ENCODE measurements at places on chromosomes 4 and X. TPM values are rescaled to one million over a fixed set of nuclear protein-coding genes. Genes with fewer than 3 reads are reported as not detected.

DNA sequence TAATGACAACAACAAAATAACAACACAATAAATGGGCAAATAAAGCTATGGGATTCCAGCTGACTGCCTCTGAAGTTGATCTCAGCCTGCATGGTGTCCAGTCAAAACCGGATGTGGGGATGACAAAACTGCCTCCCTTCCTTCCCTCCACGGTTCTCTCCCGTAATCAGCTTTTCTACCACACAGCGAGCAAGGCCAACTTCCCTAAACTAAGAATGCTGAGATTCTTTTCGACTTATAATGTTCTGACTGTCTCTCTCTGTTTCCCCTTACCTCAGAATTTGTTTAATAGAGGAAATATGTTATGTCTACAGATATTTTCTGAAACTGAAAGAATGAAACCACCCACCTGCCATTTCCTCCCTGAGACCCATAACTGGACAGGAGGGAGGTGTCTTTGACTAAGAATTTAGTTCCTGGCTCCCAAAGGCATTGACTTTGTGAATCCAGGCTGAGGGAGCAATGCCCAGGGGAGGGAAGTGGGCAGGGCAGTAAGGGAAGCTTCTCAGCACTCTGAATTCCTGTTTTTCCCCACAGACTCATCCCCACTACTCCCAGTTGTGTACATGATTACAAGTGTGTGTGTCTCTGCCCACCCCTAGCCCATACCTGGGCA is 1.0 kb upstream of the TLR1 start:
- peak; percentile 39 for DNase-seq
- H3K27me3 ChIP-seq = no peaks in the 10 kb centered on the region
- H3K36me3 ChIP-seq = peaks cover 29% of the 10 kb centered on the region
- peak overlapping the region; percentile 80 for H3K4me3 ChIP-seq
- peaks cover 37% of the 10 kb centered on the region for H3K4me1 ChIP-seq

DNA sequence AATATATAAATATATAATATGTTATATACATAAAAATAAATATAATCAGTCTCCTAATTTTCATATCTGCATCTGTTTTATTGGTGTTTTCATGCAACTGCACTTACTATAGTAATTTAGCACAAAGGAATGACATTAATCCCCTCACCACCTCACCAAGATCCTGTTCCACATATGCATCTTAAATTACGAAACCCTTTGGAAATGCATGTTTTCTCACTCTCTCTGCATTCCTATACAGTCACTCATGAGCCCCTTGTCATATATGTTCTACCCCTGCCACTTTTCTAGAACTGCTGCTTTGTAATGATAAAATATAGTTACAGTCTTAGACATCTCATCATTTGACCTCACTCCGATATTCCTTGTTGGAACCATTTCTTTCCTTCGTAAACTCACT is 728.7 kb upstream of the SLIT2 start:
- no peaks in the 10 kb centered on the region for H3K36me3 ChIP-seq
- DNase-seq = no peak
- H3K4me3 ChIP-seq = no peak overlapping the region
- H3K4me1 ChIP-seq = no peaks in the 10 kb centered on the region
- no peak overlapping the region for H3K27ac ChIP-seq

DNA sequence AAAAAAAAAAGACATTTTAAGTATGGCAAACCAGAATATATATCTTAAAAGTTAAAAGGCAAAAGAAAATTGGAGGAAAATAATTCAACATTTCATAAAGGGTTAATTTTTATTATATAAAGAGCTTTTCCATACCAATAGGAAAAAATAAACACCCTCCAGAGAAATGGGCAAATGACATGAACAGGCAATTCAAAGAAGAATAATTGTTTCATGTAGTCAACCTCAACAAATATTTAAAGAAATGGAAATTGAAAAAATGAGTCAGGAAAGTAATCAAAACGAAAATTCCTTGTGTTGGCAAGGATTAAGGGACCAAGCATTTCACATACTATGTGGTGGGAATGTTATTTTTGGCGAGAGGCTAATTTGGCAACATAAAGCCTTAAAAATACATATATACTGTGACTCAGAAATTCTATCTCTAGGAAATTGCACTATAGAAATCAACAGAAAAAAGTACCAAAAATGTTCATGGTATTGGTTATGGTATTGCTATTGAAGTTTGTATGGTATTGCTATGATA is 87.6 kb downstream of the HAUS3 start:
- no peak overlapping the region for H3K4me3 ChIP-seq
- no peak overlapping the region for H3K27ac ChIP-seq
- peaks cover 2% of the 10 kb centered on the region for H3K27me3 ChIP-seq
- no peak for DNase-seq
- no peaks in the 10 kb centered on the region for H3K4me1 ChIP-seq
- H3K36me3 ChIP-seq = peaks cover 2% of the 10 kb centered on the region

DNA sequence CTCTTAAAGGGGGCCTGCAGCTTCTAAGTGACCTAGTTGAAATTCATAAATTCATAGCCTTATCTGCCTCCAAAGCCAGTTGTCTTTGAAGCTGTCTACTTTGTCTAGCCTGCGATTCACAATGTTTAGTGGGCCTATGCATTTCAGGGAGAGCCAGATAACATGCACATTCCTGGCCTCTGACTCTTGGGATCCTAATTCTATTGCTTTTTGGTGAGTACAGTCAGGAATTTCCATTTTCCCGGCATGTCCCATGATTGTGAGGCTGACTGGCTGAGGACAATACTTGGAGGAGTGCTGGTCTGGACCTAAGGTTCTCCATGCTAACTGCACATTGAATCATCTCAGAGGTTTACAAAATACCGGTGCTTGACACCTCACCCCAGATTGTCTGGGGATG is 155.0 kb downstream of the MSL3 start:
- no peaks in the 10 kb centered on the region for H3K36me3 ChIP-seq
- no peaks in the 10 kb centered on the region for H3K27me3 ChIP-seq
- no peaks in the 10 kb centered on the region for H3K4me1 ChIP-seq
- no peak overlapping the region for H3K4me3 ChIP-seq
- H3K27ac ChIP-seq = no peak overlapping the region
- DNase-seq = no peak

DNA sequence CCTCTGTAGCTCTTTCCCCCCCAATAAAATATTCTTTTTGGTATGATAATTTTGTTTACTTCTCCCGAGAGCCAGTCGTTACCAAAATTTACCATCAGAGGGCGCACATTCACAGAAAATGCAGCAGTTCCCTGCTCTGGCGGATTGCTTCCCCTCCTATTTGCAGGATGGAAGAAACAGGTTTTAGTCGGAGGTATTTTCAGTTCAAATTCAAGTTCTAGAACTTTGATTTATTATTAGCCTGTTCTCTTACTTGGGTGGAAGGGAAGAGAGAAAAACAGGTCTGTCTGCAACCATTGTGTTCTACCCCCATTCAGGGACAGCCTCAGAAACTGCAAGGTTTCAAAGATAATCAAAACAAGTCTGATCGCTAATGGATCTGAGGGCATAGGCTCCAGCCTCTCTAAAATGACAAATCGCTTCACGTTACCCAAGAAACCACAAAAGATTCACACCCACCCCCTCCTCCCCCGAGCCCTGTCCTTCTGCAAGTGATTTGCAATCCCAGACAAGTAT is 263.8 kb upstream of the RPS6KA3 start:
- no peaks in the 10 kb centered on the region for H3K36me3 ChIP-seq
- H3K27ac ChIP-seq = no peak overlapping the region
- H3K4me1 ChIP-seq = peaks cover 9% of the 10 kb centered on the region

GRCh38 chr4:69781458-69782418 is 21.3 kb upstream of the SULT1B1 start:
- DNase-seq = no peak
- H3K4me1 ChIP-seq = no peaks in the 10 kb centered on the region
- no peak overlapping the region for H3K27ac ChIP-seq
- no peaks in the 10 kb centered on the region for H3K27me3 ChIP-seq
- H3K4me3 ChIP-seq = no peak overlapping the region
- no peaks in the 10 kb centered on the region for H3K36me3 ChIP-seq

- H3K4me3 ChIP-seq = no peak overlapping the region
- no peak overlapping the region for H3K27ac ChIP-seq
- no peak for DNase-seq
- no peaks in the 10 kb centered on the region for H3K36me3 ChIP-seq
Measured at GRCh38 chr4:169051761-169052593, 41.9 kb upstream of the CBR4 start.

GRCh38 chrX:123962006-123962467 is 531 bp downstream of the STAG2 start:
- H3K27me3 ChIP-seq = no peaks in the 10 kb centered on the region
- peak overlapping the region; percentile 99 for H3K27ac ChIP-seq
- peaks cover 31% of the 10 kb centered on the region for H3K4me1 ChIP-seq
- peak overlapping the region; percentile 89 for H3K4me3 ChIP-seq

DNA sequence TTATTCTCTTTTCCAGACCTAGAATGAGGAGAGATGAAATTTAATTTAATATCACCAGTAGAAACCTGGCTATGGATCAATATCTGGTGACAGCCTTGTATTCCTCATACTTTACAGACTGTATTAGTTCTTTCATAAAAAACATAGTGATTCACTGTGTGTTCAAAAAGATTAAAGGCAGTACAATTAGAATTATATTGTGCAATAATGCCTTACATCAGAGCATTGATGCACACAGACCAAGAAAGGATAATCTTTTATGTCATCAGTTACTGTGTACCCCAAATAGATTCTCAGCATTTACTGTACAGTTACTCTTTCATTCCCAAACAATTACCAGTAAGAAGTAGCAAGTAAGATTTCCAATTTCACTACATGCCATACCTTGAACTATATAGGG is 260.5 kb upstream of the ANXA10 start:
- no peaks in the 10 kb centered on the region for H3K4me1 ChIP-seq
- H3K4me3 ChIP-seq = no peak overlapping the region
- DNase-seq = no peak

GRCh38 chr4:98794565-98795205 is 134.2 kb downstream of the EIF4E start:
- no peak for DNase-seq
- no peak overlapping the region for H3K4me3 ChIP-seq
- no peaks in the 10 kb centered on the region for H3K27me3 ChIP-seq
- H3K4me1 ChIP-seq = no peaks in the 10 kb centered on the region
- no peaks in the 10 kb centered on the region for H3K36me3 ChIP-seq
- no peak overlapping the region for H3K27ac ChIP-seq

- H3K36me3 ChIP-seq = no peaks in the 10 kb centered on the region
- no peaks in the 10 kb centered on the region for H3K4me1 ChIP-seq
- H3K27ac ChIP-seq = no peak overlapping the region
- H3K27me3 ChIP-seq = no peaks in the 10 kb centered on the region
Measured at GRCh38 chr4:19438233-19438632, 813.5 kb upstream of the SLIT2 start.

DNA sequence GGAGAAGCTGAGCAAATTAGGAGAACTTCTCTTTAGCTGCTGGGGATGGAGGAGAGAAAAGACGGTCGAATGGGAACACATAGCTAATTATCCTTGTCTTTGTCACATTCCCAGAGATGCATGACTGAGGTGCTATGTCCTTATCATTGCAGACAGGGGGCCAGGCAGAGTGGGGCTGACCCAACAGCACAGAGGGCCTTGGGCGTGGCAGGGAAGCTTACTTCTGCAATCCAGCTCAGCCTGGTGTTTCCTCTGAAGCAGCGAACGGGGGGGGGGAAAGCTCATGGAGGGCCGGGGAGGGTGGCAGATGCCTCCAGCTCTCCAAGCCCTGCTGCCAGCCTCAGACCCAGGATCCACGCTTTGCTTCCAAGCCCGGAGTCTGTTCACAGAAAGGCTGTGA is 50.8 kb upstream of the HOPX start:
- H3K36me3 ChIP-seq = no peaks in the 10 kb centered on the region
- no peak overlapping the region for H3K4me3 ChIP-seq
- no peak overlapping the region for H3K27ac ChIP-seq
- H3K27me3 ChIP-seq = peaks cover 14% of the 10 kb centered on the region
- no peak for DNase-seq

DNA sequence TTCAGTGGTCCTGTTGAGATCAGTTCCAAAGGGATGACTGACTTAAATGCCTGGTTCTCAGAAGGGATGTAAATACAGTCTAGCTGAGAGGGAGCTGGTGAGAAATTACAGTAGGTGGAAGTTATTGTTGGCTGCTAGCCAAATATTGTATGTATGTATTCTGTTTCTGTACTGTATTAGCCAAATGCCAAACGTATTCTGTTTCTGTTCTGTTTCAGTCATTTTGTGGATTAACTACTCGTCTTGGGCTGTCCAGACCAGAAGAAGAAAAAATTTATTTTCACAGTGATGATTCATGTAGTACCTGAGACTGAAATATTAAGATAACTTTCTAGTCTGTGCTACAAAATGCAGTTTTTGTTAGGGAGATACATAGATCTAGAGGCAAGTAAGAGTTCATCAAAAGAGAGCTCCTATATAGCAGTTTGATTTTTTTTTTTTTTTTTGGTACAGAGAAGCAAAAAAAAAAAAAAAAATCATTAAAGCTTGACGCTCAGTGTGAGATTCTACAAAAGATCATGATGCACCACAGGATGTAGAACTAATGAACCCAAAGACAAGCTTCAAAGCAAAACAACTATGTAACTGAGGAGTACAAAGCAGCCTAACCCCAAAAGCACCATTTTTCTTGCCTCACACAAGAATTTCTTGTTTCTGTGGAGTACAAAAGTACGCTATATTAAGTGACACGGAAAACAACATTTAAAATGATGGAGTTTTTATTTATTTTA is 54.8 kb downstream of the CASP6 start:
- peaks cover 38% of the 10 kb centered on the region for H3K4me1 ChIP-seq
- peaks cover 25% of the 10 kb centered on the region for H3K36me3 ChIP-seq

GRCh38 chrX:38249965-38250364 is 29.3 kb upstream of the SRPX start:
- H3K4me1 ChIP-seq = no peaks in the 10 kb centered on the region
- H3K27me3 ChIP-seq = no peaks in the 10 kb centered on the region
- H3K36me3 ChIP-seq = no peaks in the 10 kb centered on the region
- DNase-seq = no peak
- no peak overlapping the region for H3K27ac ChIP-seq

DNA sequence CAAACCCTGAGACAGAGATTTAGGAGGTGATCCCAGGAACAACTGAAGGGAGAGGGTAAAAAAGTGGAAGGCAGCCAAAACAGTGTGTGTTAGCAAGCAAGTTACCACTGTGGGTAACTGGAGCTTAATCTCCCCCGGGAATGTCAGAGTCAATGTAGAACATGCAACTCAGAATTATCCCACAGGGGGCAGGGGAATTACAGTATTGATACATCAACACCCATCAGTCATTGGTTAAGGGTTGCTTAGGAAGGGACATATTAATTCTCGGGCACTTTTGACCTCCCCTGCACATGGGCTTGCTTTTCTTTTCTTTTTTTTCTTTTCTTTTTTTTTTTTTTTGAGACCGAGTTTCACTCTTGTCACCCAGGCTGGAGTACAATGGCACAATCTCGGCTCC is 29.3 kb downstream of the CXorf58 start:
- no peaks in the 10 kb centered on the region for H3K36me3 ChIP-seq
- H3K27me3 ChIP-seq = no peaks in the 10 kb centered on the region
- H3K27ac ChIP-seq = no peak overlapping the region
- H3K4me1 ChIP-seq = peaks cover 5% of the 10 kb centered on the region
- no peak overlapping the region for H3K4me3 ChIP-seq
- no peak for DNase-seq

Gene CT45A3
- total RNA-seq = not detected

Gene CWH43
- not detected for total RNA-seq
